Posterior cingulate gyrus (tissue), 11 donors: ENCODE measurements at places on chromosomes 4 and X.

GRCh38 chrX:9786798-9787635, 788 bp downstream of the SHROOM2 start:
- DNase-seq: peak; percentile 23

DNA sequence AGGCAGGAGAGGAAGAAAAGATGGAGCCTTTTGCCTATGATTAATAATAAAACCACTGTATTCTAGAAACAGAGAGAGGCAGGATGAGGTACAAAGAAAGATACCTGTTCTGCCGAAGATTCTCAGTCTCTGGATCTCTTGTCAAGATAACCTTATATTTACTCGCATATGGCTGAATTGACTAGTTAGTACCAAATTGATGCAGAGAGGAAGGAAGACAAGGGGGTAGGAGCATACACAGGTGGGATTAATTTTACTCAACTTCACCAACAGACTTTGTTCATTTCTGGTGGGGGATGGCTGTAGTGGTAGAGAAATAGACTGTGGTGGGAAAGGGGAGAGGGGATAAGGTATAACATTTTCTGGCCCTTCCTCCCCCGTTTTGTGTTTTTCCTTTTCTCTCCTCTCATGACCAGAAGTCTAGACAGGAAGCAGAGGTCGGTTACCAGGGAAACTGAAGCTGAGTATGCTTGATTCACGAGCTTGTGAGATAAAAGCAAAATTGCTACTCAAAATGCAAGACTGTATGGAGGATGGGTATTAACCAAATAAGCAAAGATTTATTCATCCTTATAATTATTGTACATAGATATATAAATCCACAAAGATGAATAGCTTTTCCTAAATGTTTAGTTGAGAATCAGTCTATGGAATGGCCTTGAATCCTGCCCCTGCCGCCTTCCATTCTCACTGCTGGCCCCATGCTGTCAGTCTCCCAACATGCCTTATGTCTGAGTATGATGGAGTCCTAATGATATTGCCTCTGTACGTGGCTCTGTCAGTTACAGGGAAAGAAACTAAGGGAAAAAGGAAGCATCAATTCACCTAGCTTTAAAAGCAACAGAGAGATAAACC, 17.8 kb upstream of the PAGE2B start:
- DNase-seq: peak; percentile 1

- no peak for DNase-seq
Measured at GRCh38 chrX:153989973-153990655, 17.6 kb downstream of the TMEM187 start.

DNA sequence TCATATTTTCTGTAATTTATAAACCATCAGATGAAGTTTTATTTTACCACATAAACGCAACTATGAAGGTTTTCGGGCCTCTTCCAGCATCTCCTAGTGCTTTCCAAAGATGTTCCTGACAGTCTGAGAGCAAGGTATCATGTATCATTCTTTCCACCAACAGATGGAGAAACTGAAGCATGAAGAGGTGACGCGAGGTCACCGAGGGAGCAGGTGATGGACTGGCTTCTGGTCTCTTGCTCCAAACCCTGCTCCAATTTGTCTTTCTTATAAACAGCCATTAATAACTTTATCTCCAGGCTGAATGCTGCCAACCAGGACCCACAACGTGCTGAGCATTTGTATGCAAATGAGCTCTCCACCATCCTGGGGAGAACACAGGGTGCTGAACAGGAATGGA, 86.3 kb upstream of the MAML3 start:
- DNase-seq: no peak

DNA sequence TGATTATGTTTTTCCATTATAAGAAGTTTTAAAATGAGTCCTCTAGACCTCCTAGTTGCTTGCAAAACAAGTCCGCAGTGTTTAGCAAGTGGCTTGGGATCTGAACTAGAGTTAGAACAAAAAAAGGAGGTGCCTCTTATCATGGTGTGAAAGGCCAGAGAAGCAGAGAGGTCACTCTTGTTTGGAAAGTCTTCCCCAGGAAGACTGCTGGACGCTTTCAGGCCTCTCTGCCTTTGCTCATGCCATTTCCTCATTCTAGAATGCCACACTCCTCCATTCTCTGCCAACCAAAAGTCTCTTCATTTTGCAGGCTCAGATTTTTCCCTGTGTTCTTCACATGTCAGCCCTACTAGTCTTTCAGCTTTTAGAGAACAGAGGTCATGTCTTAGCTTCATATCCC, 14.9 kb downstream of the PARM1 start:
- DNase-seq: no peak

GRCh38 chr4:52968691-52969090, 106.6 kb downstream of the RASL11B start:
- DNase-seq: no peak

DNA sequence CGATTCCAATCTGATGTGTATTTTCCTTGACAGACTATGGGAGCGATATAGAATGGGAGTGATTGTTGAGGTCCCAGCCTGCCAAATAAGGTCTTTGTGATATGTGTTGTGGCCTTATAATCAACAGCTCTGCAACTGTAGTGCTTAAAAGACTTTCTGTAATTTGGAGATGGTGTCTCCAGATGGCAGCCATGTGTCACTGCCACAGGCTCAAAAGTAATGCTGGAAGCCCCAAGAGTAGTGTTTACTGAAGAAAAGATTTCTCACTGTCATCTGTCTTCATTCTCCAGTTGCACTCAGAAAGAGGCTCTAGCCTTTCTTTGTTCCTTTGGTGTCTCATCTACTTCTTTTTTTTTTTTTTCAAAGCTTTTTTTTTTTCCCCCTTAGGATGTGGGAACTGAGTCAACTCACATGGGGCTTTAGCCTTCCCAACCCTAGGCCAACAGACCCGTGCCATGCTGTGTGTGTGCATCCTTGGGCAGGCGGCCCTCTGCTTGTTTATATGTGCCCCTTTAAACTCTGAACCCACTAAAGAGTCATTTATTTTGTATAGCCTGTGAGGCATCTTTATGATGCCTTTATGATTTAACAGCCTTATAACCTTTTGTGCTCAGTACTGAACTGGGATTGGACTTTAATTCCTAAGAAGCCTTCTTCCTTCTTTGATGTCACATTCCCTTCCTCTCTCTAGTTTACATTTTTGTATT, 15.6 kb downstream of the SRPX2 start:
- no peak for DNase-seq

- no peak for DNase-seq
Measured at GRCh38 chr4:119506806-119507205, 121.8 kb downstream of the PDE5A start.

DNA sequence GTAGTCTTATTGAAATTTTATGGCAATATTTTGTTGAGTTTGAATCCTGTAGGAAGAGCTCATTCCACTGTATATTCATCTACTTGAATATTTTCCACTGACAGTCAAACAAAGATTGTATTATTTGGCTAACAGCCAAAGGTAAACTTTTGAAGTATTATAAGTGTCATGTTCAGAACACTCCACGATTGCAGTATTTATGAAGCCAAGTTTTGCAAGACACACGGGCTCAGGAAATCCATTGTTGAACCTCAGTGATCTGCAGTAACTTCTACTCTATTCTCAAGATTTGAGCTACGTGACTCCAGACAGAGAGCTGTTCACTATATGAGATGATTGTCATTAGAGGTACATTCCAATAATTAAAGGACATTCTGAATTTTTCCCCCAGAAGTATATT, 302.7 kb upstream of the ADGRL3 start:
- no peak for DNase-seq
